Globus pallidus (tissue), 1 donor: ENCODE measurements at places on chromosomes 7 and 10.

GRCh38 chr7:2619116-2619515 is 12.7 kb upstream of the TTYH3 start:
- no peak for DNase-seq

GRCh38 chr10:125057158-125058001 is 103.0 kb downstream of the CTBP2 start:
- DNase-seq: peak; percentile 98

GRCh38 chr10:30583778-30584415 is 45.7 kb downstream of the LYZL2 start:
- DNase-seq: peak; percentile 35

DNA sequence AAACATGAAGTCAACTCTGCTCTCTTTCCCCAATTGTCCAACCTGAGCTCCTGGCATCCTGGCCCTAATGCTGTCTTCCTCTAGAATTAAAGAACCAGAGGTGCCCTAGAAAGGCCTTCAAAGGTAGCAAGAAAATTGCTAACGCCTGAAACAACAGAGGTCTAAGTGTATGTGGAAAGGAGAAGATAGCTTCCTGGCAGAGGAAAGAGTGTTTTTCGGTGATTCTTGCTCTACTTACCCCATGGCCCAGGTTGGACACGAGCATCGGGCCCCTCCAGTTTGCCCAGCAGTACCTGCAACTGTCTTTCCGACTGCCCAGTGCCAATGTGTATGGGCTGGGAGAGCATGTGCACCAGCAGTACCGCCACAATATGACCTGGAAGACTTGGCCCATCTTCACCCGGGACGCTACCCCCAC is 22.2 kb downstream of the MGAM2 start:
- DNase-seq: no peak

DNA sequence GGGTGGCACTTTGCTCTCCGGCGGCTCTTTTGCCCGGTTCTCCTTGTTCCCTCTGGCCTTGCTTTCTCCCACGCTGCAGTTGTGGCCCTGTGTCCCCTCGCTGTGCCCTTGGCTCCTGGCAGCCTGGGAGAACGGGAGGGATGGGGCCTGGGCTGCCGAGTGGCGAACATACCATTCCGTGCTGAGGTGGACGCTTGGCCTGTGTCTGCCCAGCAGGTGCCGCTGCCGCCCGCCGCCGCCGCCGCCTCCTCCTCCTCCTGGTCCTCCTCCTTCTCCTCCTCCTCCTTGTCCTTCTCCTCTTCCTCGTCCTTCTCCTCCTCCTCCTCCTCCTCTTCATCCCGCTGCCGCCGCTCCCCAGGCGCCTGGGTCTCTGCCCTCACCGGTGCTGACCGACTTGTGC is 36.0 kb downstream of the AGAP3 start:
- no peak for DNase-seq

GRCh38 chr10:14195433-14195832 is 135.3 kb downstream of the FRMD4A start:
- no peak for DNase-seq

- no peak for DNase-seq
These were observed 408.4 kb downstream of the PARD3 start for GRCh38 chr10:34406463-34407323.

- DNase-seq: no peak
These were observed 241.2 kb downstream of the SKIDA1 start for GRCh38 chr10:21284301-21284700.

DNA sequence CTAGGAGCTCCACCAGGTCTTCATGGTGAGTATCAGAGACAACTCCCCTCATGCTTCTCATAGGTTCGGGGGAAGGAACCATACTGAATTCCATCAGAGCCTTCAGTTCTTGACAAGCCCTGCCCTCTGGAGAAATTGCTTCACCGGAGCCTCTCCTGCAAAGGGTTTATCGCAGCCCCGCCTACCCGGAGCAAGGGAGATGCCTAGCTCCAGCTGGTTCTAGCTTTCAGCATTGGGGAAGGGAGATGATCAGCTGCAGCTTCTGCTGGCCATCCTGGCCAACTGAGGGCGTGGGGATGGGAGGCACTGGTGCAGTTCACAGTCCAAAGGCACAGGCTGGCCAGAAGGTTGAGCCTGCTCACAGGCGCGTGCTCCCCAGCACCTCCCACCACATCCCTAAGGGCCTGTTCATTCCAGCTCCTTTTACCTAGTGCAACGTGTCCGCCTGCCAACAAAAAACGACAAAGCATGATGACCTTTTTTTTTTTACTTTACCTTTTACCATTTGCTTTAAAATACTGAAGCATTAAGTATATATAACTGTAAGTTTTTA is 31.2 kb downstream of the LANCL2 start:
- no peak for DNase-seq

DNA sequence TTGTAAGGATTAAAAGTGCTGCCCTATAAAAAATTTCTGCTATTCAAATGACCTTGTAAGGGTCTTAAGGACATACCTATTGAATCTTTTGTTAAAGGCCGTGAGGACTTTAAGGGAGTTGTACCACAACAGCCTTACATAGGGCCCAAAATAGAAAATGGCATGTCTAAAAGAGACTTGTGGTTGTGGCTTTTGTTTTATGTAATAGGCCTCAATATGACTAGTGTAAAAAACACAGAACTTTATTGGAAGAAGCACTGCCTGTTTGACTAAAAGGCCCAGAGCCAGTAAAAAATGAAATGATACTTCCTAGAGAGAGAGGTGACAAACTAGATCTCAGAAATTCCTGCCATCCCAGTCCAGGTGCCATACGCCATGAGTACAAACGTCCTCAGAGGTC is 286.6 kb downstream of the SEMA3D start:
- DNase-seq: no peak

GRCh38 chr7:33651998-33652515 is 253.3 kb upstream of the BMPER start:
- no peak for DNase-seq

DNA sequence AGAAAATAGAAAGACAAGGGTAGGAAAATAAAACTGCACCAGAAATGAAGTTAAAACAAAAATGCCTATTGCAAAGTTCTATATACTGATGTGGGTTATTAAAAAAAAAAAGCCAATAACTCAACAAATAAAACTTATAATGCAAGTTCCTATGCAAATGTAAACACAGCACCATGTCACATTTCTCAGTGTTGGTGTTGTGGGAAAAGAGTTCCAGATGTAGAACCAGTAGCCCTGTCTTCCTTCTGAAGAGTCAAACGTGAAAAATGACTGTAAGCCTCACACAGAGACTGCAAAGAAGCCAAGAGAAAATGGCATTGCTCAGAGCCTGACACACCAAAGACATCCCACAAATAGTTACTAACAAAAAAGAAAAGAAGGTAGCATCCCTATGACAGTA is 10.1 kb downstream of the PON2 start:
- no peak for DNase-seq

DNA sequence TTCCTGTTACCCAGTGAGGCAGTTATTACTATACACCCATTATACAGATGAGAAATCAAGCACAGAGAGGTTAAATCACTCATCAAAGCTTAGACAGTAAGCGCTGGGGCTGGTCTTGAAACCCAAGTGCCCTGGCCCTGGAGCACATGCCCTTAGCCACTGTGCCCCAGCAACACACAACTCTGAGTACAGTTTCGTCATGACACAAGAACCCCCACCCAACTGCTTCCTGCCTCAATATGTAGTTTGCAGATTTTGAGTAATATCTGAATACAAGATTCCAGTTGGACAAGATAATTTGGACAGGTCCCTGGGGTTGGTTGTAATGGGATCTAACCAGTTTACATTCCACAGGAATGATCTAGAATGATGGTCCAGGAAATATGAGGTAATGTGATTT is 62.8 kb downstream of the SH3PXD2A start:
- no peak for DNase-seq

GRCh38 chr7:151053096-151053495 is 4.6 kb downstream of the CDK5 start:
- DNase-seq: no peak
